ENCODE measurements at places on chromosomes 11 and 22.

DNA sequence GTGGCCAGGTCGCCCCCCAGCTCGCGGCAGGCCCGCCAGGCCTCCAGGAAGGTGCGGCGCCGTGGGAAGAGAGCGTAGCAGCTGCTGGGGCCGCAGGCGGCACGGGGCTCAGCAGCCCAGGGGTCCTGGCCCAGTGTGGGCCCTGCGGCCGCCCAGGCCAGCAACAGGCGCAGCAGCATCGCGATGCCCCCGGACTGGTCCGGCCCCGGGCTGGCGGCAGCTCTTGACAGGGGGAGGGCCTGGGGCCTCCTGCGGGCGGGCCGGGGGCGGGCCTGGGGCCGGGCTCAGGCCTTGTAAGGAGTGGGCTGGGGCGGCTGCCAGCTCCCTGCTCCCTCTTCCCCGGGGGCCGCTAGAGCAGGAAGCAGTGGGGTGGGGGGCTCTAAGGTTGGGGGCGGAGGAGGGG, at the start of gene CD248:
CD248 (minus strand) TSS at position 196 of the 403 bp plus-strand sequence; CDS start at position 179, 17 bp downstream.
- DNase-seq: no peak

GRCh38 chr11:74388678-74389327, 9.4 kb downstream of the PGM2L1 start:
- DNase-seq: peak; percentile 49

GRCh38 chr11:62444236-62444833, 25.5 kb downstream of the SCGB1A1 start:
- DNase-seq: peak; percentile 45

DNA sequence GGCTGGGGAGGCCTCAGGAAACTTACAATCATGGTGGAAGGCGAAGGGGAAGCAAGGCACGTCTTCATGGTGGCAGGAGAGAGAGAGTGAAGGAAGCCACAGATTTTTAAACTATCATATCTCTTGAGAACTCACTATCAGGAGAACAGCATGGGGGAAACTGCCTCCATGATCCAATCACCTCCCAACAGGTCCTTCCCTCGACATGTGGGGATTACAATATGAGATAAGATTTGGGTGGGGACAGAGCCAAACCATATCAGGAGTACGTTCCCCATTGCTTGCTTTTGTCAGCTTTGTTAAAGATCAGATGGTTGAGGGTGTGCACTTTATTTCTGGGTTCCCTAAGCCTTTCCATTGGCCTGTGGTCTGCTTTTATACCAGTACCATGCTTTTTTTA, 53.7 kb upstream of the E2F8 start:
- DNase-seq: no peak

- DNase-seq: peak; percentile 51
Observed at GRCh38 chr11:116454020-116454645, 318.7 kb downstream of the BUD13 start.

DNA sequence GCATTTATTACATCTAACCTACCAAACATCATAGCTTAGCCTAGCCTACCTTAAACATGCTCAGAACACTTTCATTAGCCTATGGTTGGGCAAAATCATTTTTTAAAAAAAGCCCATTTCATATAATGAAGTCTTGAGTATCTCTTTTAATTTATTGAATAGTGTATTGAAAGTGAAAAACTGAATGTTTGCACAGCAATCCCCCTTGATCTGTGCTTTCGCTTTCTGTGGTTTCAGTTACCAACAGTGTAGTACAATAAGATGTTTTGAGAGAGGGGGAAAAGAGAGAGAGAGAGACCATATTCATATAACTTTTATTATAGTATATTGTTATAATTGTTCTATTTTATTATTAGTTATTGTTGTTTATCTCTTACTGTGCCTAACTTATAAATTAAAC, 8.4 kb upstream of the MAP6 start:
- DNase-seq: peak; percentile 45

DNA sequence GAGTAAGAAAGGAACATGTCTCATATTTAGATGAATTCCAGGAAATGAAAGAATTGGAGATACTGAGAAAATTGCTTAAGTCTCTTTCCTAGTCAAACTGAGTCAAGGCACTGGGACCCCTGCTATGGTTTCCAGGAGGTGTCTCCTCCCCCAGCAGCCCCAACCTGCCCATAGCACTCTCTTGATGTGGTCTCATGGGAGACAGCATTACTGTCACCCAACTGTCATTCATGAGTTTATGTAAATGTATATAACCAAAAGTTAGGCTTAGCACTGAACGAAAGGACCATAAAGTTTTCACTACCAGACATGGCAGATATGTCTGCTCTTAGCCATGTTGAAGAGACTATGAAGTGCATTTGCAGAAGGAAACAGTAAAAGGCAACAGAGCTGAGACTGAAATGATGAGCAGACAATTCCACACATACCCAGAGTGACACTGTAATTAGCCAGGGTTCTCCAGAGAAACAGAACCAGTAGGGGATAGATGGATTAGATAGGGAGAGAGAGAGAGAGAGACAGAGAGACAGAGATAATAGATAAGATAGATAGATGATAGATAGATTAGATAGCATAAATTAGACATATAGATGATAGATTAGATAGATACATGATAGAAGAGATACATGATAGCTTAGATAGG, 328.1 kb downstream of the BRD1 start:
- no peak for DNase-seq

DNA sequence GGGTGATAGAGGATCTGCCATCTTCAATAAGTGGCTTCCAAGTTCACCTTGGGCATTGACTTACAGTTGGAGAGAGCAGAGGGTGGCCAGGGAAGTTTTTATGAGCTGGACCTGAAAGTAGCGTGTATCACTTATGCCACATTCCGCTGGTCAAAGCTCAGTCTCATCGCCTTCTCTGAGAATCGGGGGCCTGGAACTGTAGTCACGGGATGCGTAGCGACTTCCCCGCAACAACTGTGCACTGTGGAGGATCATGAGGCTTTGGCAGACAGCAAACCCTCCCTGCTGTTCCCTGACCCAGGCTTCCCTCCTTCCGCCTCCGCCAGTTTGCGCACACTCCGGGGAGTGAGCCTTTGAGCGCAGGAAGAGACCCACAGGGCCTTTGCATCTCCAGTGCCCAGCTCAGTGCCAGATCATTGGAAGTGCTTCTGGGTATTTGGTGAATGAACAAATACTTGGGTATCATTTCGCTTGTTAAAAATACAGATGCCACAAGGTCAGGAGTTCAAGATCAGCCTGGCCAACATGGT, 95.5 kb downstream of the CEP164 start:
- no peak for DNase-seq

- no peak for DNase-seq
Observed at GRCh38 chr11:128530118-128531074, 57.0 kb downstream of the ETS1 start.

- DNase-seq: no peak
Observed at GRCh38 chr22:47810505-47811500, 1048.4 kb downstream of the TBC1D22A start.

GRCh38 chr11:8810540-8811301, 100.3 kb upstream of the AKIP1 start:
- DNase-seq: peak; percentile 75

- DNase-seq: no peak
Observed at GRCh38 chr11:69011624-69012091, 1.4 kb downstream of the MRGPRF start.

- DNase-seq: no peak
Observed at GRCh38 chr11:76480241-76480640, 35.4 kb downstream of the EMSY start.

GRCh38 chr11:1597331-1597993, 632 bp downstream of the KRTAP5-2 start:
- no peak for DNase-seq

- no peak for DNase-seq
Observed at GRCh38 chr11:119651802-119652584, 77.0 kb downstream of the NECTIN1 start.

GRCh38 chr11:68266121-68266891, 5.5 kb downstream of the C11orf24 start:
- DNase-seq: peak; percentile 83

DNA sequence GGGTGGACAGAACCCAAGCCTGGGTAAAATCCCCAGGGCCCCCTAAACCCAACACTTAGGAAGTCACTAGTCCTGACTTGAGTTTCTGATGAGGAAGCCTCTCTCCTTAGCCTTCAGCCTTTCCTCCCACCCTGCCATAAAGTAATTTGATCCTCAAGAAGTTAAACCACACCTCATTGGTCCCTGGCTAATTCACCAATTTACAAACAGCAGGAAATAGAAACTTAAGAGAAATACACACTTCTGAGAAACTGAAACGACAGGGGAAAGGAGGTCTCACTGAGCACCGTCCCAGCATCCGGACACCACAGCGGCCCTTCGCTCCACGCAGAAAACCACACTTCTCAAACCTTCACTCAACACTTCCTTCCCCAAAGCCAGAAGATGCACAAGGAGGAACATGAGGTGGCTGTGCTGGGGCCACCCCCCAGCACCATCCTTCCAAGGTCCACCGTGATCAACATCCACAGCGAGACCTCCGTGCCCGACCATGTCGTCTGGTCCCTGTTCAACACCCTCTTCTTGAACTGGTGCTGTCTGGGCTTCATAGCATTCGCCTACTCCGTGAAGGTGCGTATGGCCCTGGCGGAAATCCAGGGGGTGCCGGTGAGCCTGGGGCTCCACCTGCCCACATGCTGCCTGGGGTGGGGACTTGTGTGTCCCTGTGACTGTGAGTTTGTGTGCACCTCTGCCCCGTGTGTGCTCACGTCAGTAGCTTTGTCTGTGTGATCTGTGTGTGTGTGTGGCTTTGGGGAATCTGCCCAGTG, at the start of gene IFITM1:
IFITM1 (plus strand) TSS at position 254 of the 767 bp plus-strand sequence; CDS start at position 385, 131 bp downstream.
- peak; percentile 90 for DNase-seq

DNA sequence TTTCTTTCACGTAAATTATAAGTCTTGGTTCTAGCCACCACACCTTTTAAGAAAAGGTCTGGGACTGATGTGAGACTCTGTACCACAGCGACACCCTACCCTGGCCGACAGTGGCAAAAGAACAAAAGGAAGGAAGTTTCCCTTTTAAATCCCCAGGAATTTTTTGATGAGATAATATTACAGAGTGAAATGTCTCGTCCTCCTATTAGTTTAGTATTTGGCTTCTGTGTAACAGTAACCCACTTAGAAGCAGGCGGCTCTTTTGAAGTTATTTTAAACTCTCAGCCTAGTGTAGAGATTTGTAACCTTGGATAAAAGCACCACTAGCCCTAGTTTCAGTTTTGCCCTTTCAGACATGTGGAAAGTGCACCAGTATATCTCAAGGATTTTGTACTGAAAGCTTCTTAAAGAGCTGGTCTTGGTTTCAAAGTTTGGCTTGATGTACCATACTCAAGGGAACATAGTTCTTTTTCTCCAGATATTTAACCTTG, 84.1 kb downstream of the C22orf31 start:
- no peak for DNase-seq

DNA sequence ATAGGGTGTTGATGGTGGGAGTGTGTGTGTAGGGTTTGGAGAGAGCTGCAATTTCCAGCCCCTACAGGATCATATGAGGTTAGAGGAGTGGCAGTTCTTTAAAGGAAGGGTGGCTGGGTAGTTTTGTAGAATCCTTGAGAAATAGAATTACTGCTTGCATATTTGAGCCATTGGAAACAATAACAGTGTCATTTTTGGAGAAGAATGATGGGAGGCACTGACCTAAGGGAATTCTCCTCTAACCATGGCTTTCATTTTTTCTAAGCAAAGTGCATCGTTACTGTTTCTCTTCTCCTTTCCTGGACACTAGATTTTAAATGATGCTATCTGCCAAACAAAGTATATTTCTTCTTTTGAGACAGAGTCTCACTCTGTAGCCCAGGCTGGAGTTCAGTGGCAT, 66.9 kb upstream of the RRM1 start:
- DNase-seq: no peak

DNA sequence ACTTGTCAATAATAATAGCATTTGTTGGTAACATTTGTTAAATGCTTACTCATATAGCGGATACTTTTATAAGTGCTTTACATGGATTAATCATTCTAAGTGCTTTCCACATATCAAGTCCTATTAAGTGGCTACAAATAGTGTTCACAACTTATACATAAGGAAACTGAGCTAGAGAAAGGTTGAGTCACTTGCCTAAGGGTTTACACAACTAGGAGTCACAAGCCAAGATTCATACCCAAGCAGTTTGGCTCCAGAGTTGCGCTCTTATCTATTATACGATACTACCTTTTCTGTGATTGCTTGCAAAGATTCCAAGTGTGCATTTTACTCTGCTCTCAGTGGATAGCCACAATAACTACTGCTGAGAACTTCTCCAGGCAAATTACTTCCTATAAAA, 215.9 kb upstream of the CCDC90B start:
- no peak for DNase-seq

GRCh38 chr11:83908298-83908856, 622.2 kb upstream of the CCDC90B start:
- no peak for DNase-seq

DNA sequence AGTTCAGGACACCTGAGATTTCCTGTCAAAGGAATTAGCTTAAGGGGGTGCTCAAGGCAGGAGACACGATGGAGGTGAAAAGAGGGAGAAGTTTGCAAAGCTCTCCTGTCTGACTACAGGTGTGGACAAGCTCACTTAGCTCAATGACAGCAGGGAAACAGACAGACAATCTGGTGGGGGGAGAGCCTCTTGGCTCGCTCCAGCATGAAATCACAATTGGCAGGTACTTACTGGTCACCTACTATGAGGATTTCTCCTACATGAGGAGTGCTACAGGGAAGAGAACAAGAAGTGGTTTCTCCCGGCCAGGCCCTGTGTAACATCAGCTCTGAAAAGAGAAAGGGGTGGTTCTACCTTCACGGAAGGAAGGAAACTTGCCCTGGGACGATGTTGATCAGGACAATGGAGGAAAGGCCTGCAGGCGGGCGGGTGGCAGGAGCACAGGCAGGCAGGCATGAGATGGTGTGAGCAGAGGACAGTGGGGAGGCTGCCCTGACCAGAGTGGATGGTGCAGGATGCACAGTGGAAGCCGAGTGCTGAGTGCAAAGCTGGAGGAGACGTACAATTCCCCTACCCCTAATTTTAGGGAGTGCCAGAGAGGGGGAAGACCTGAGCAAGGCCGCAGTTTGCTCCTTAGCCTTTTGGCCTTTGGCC, 57.9 kb upstream of the CRTAM start:
- DNase-seq: no peak

DNA sequence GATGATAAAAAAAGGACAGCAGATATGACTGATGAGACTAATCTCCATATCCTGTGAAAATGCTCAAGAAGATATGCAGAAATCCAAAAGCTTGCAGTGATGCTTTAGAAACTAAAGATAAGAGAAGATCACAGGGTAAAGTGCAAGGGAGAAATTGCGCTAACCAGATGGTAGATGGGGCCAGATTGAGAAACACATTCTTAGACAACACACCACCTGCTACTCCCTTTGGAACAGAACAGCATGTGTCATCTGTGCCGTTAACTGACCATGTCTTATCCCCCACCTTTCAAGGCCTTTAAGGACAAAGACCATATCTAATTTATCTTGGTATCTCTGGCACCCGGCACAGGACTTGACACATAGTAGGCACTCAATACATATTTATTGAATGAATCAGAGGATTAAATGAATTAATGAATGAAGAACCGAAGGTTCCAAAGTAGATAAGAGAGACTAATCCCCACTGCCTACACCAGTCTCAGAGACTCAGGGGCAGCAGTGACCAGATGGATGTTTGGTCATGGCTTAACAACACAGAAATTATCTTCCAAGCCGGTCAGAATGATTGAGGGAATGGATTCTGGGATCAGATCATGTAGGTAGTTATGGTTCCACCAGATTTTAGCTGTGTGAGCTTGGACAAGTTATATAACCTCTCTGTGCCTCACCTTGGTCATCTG, 12.3 kb upstream of the P2RY2 start:
- DNase-seq: no peak
